ENCODE measurements at places on chromosomes 6 and 20.

- no peak for DNase-seq
Measured at GRCh38 chr6:23170049-23170448, 600.7 kb downstream of the HDGFL1 start.

- DNase-seq: no peak
Measured at GRCh38 chr6:127051571-127052260, 66.8 kb upstream of the RSPO3 start.

DNA sequence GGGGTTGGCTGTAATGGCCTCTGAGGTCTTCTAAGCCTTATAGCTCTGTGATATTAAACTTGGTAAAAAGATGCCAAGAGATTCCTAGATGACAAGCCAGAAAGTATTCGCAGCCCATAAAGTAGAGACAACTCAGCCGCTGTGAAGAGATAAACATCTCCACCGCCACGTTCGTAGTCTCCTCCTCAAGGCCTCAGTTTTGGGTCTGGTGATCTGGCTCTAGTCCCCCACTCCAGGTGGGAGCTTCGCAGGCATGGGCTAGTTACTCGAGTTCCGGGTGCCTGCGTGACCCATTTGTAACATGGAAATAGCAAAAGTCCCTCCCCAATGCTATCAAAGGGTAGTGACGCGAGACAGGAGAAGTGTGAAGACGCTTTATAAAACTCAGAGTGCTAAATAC is 28.3 kb upstream of the AFDN start:
- no peak for DNase-seq

DNA sequence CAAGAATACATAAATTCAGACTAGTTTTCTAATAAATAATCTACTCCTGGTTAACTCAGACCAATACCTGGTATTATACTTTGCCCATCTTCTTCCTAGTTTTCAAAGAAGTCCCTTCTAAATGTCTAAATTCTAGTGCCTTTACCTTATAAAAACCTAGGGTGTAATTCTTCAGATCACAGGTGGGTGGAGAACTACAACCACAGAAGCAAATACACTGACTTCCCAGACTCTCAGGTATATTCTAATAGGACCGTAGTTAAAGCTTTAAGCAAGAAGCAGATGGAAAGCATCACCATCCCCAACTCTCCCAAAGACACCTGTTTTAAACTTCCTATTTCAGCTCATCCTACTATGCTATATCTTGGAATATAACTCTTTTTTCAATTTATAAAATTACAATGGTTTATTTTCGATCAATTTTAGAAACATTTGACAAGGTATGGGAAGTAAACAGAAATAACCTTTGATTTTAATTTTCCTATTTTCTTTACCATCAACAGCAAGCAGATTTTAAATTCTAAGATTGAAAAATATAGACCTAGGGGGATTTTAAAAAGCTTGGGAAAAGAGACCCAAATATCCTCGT is 15.8 kb downstream of the MAN1A1 start:
- no peak for DNase-seq

- DNase-seq: no peak
Measured at GRCh38 chr6:44462335-44462734, 74.8 kb downstream of the CDC5L start.

DNA sequence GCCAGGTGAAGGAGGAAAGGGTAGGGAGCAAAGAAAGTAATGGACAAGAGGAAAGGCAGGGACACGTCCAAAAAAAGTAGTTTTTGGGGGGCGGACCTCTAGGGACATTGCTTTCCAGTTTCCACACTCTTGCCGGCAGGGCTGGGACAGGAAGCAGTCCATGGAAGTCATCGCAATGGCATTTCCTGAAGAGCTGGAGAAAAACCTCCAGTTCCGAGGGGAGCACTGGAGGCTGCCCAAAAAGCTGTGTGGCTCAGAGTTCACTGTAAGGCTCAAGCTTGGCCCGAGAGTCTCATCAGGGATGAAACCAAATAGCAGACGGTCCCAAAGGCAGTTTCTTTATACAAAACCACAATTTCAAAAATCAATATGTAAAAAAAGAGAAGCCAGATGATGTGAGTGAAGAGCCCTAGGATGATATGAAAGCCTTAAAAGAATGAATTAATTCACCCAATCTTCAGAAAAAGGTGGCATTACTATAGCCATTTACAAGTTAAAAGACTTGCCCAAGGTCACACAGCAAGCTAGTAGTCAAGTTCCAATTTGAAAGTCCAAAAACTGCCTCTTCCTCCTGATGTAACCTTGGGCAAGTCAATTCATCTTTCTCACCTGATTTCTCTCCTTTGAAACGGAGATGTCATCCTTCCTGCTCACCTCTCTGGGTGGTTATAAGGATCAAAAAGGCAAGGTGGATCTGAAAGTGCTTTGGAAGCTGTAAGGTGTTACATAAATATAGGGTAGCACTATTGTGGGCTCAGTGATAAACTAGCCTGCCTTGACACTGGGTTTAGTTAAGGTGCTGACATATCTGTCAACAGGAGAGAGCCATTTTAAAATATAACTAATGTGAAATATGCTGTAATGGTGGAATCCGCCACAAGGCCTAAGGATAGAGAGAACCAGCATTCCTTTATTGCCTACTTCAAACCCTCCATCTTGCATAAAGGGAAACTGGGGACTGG is 9.1 kb downstream of the BCL2L1 start:
- DNase-seq: no peak

DNA sequence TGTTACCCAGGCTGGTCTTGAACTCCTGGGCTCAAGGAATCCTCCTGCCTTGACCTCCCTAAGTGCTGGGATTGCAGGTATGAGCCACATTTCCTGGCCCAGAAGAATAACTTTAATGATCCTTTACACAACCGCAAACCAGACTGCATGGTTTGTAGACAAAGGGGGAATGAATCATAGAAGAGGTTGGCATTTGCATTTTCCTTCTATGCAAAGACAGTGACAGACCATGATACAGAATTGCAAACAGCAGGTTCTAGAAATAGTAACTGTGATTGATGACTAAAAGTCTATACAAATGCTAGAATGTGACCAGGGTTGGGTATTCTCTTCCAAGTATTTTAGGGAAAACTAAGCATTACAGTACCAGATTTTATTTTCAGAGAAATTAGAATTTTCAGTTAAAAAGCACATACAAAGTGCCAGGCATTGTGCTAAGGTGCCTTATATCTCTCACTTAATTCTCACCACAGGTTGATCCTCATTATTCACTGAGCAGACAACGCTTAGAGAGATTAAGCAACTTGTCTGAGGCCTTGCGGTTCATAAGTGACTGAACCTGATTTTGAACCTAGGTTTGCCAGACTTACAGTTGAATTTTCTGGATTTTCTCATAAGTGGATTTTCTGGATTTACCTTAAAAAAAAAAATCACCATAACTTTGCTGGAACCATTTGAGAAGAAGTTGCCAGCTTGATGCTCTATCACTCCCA is 146.6 kb downstream of the ZFAND3 start:
- no peak for DNase-seq

- DNase-seq: no peak
Measured at GRCh38 chr6:39426073-39426456, 103.6 kb upstream of the KCNK16 start.

DNA sequence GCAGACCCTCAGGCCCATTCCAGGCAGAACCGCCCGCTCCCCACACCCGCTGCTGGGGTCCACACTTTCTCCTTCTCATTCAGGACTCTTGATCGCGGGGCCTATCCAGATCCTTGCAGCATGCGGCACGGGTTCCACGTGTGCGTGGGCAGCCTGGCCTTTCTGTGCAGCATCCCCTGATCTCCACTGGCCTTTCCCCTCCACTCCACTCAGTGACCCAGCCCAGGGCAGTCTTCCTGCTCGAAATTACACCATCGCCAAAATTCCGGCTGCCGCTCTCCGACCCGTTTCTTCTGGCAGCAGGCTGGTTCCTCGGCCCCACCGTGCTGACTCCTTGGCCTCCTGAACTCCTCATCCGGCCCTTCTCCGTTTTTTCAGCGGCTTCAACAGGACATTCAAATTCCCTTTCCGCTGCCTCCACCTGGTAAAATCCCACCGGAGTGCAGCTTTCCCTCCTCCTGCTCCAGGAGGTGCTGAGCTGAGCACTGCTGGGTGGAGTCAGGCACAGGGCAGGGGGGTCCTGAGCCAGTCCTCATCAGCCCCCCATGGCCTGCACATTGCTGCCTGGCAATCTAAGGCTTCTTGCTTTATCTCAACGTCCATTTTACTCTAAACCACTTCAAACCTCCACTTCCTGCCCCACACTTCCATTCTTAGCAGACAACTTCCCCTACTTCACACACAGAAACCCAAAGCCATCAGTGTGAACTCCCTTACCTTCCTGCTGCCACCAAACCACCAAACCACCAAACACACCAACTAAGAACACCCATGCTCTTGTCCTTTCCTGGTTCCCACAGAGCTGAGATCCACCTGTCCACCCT is 9.0 kb downstream of the SFT2D1 start:
- no peak for DNase-seq

DNA sequence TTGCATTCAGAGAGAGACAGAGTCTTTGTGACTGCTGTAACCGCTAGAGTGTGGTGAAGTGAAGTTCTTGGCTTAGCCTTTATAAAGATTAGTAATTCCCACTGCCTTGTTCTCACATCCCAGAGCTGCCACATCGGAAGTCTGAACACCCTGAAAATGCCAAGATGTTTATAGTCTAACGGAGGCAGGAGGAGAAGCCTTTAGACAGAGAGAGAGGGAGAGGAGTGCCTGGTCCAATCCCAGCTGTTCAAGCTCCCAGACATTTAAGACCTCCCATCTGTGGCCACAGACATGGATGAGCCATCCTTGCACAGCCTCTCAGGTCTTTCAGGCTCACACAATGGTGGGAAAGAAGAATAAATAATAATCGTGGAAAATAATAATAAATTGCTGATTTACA is 1422.8 kb upstream of the EYS start:
- DNase-seq: no peak

DNA sequence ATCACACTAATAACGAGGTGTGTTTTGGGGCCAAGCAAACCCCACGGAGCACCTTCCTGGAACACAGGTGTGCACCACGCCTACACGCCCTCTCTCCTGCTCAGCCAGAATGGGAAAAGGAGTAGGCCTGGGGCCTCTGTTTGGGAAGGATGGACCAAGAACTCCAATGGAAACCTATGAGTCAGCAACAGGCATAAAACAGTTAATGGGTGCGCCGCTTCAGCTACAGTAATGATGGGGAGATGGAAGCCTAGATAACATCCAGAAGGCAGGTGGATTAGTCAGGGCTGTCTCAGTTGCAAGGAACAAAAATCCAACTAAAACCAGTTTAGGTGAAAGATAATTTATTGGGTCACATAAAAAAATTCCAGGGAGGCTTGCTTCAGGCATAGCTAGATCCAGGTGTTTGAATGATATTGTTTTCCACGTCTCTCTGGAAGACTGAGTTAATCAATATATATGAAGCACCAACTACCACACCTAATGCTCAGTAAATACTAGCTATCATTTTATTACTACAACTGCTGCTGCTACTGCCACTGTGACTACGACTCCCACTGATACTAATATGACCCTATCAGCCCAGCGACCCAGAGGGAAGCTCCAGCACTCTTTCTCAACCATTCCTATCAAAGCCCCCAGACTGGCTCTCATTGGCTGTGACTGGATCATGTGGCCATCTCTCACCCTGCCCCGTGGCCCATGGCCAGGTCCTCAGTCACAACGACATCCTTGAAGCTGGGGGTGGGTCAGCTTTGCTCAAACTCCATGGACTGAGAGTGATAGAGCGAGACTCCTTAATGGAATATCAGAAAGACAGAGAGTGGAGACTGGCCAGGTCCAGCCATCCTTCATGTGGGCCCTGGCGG is 155.2 kb upstream of the PTPN1 start:
- DNase-seq: no peak

DNA sequence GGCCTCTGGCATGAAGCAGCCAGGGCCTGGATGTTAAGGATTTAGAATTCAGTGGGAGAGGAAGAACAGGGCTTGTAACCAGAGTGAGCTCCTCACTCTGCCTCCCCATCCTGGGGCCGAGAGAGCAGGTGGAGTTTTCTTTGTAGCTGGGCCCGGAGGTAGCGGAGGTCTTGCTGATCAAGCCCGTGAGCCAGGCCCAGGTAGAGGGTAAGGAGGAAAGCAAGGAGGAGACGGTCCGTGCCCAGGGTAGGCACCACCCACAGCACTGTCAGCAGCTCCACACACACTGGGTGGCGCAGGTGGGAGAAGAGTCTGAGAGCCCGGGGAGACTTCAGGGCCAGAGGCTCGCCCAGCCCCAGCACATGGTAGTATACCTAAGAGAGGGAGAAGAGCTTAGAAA is 2.1 kb upstream of the PPP1R18 start:
- no peak for DNase-seq

DNA sequence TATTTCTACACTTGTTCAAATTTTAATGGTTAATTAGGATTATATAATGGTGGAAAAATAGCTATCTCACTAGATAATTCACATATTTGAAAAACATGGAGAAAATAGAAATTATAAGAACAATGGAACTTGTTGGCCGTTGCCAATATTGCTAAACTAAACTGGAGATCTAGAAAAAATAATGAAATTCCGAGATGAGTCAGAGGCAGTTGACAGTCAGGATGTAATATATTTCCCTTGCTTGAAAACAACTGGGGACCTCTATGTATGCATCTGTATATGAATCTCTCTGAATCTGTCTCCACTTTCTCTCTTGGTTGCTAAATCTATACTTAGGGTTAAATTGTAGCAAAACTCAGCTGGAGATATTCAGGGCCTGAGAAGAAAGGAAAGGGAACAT is 1108.2 kb upstream of the GJE1 start:
- no peak for DNase-seq

GRCh38 chr6:139165324-139165723 is 30.4 kb downstream of the HECA start:
- DNase-seq: no peak

- DNase-seq: no peak
Measured at GRCh38 chr6:117072134-117072533, 193.2 kb upstream of the VGLL2 start.

DNA sequence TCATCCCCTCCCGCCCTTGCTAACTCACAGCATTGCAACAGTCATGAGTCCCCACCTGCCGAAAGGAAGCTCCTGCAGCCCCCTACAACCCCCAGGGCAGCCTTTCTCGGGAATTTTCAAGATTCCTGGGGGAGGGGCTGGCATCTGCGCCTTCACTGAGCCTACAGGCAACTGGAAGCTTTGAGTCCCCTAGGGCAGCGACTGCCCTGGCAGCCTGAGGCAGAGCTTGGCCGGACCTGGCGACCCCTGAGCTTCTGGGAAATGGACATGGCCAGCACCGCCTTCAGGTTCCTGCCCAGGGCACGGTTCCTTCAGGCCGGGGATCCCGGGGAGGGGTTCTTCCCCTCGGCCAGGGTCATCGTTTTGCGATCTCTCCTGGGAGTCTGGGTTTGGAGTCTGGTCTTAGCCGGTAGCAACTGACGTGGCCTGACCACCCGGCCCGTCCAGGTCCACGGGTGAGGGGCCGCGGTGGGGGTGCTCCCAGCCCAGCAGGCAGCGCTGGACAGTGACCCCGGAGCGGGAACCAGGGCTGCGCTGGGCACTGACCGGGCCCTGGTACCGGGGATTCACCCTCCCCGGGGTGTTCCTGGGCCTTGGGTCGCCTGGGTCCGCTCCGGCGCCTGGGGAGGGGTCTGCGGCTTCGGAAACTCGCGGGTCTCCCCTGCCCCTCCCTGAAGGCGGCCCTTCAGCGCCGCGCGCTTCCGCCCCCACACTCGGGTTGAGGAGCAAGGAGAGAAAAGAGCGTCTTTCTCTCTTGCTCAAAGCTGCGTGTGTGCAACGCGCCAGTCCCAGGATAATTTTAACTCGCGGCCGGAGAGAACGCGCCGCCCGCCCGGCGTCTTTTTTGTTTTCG is 593 bp upstream of the COL9A3 start:
- DNase-seq: no peak

- DNase-seq: no peak
Measured at GRCh38 chr6:163214259-163214658, 200.3 kb upstream of the QKI start.
